Amniotic stem cell (primary cell): ENCODE measurements at places on chromosomes 5 and 9.

- DNase-seq = no peak
Measured at GRCh38 chr5:166509085-166509484, 1782.4 kb upstream of the WWC1 start.

- DNase-seq = no peak
Measured at GRCh38 chr5:32231929-32232328, 57.8 kb upstream of the GOLPH3 start.

DNA sequence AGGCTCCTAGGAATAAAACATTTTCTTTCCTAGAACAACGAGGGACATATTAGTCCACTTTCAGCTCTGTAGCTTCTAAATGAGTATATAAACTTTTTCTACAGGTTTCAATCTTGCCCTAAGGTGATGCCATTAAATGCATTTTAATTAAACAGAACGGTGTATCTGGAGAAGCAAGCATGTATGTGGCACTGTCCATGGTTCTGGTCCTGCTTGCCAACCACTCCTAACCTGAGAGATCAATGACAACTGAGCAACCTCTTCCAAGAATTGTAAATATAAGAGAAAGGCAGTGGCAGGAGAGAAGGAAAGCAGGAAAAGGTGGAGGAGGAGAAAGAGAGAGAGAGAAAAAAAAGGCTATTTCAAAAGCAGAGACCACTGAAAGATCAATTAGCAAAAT lies 95.6 kb upstream of the SPOCK1 start:
- no peak for DNase-seq

DNA sequence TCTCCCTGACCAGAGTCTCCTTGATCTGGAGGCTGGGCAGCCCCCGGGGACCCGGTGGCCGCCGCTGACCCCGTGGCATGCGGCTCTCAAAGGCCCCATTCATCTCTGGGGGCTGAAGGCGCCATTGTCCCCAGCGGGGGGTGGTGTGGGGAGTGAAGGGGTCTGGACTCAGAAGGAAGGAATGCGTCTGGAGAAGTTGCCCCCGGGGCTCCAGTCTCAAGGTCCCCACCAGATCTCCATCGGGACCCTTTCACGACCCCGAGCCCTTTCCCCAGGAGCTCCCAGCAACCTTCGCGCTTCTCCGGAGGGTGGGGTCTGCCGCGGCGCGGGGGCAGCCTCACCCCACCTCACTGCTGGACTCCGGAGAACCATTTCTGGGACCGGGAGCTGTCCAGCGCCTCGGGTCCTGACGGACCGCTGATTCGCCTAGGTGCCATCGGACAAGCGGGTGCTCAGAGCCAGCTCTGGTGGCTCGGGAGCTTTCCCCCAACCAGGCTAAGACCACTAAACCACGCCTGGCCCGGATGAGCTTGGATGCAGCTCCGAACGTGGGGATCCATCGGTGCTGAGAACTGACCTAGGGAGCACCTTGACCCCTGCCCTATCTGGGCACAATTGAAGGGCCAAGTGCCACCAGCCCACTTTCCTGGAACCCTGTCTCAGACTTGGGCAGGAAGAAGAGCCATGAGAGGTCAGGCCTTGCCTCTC lies 5.1 kb upstream of the PCDH1 start:
- no peak for DNase-seq

GRCh38 chr9:97752274-97752673 lies 55.1 kb upstream of the XPA start:
- DNase-seq = no peak

DNA sequence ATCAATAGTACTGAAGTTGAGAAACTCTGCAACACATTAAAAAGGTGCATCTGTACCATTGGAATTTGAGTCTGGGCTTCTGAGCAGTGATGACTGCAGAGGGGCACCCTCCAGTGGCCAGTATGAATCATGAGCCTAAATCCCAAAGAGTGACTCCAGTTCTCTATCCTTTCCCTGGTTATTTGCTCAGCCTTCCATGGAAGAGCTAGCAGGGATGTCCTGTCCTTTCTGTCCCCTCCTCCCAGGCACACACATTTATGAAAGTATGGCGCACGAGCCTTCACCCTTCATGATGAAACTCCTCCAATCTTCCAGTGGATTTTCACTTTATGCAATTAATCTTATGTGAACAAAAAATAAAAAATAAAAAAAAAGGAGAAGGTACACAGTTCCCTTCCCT lies 81.0 kb downstream of the ESM1 start:
- no peak for DNase-seq

GRCh38 chr5:78720227-78720985 lies 71.8 kb upstream of the LHFPL2 start:
- DNase-seq = no peak

DNA sequence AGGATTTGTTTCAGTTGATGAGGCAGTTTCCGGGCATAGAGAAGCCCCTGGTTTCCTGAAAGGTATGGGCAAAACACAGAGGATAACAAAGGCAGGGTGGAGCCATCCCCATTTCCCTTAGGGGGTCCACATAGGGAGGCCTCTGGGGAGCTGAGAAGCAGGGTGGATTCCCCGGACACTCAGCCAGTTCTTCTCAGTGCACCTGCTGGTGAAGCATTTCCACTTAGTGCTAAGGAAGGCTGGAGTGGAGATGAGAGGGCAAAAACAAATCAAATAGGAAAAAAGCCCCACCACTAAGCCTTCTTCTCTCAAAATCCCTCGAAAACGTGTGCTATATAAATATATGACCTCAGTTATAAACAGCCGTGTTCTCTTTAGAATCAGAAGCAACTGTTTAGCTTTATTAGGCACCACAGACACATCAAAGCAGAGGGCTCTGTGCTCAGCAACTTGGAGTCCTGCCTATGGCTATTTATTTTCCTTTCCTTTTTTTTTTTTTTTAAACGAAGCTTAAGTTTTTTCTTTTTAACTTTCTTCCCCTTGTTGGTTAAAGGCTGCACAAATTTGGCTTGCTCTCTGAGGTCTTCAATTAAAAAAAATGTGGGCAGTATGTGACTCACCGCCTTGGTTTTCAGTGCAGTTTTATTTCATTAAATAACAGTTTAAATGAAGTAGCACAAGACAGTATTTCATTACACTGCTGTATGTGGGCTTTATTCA lies 67.7 kb downstream of the PRDM6 start:
- peak; percentile 45 for DNase-seq
